ENCODE measurements at places on chromosomes 3 and 15.

GRCh38 chr15:68348081-68348480 is 70.5 kb downstream of the FEM1B start:
- no peak for DNase-seq

DNA sequence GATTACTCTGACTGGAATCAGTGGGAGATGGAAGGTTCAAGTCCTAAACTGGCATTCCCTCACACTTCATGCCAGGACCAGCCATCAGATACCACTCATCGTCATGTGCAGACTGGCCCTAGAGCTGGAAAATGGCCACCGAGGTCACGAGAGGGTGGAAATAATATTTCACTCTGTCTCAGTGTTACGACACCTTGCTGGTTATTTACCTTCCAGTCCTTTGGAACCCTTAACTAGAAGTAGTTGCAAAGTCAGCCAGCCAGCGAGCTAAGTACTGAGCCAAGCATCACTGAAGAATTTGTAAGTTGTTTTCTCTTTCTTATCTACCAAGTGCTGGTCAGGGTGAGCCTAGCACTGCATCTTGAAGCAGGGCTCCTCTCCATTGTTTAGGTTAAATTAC is 309.9 kb upstream of the RASGRP1 start:
- no peak for DNase-seq

- DNase-seq = no peak
These were observed 68.2 kb downstream of the EFCAB12 start for GRCh38 chr3:129360171-129360611.

DNA sequence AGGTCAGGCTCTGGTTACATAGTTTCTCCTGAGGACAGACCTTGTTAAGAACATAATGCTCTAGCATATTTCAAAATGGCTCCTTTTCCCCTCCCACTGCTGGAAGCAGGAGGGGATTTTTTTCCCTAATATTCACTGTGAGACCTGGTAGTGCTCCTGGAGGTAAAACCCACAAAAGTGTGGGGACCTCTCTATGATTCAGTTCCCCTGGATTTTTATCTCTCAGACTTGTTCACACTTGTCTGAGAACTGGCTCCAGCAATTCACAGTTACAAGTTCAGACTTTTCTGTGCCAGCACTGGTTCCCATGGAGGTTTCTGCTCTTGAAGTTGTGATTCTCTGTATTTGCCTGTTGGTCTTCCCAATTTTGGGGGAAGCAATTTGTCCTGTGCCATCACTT is 36.3 kb upstream of the PCOLCE2 start:
- no peak for DNase-seq

DNA sequence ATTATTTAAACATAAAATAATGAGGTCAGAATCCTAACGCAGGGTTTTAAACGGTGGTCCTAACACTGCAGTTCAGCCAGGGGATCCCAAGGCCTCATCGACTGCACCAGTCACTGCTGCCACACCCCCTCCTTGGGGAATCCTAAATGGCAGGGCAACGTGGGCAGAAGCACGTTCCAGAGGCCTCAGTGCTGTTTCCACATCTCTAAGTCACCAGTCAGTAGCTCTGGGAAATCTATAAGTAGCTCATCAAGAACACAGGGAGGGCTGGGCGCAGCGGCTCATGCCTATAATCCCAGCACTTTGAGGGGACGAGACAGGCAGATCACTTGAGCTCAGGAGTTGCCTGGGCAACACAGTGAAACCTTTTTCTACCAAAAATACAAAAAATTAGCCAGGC is 47.5 kb downstream of the PRTG start:
- DNase-seq = no peak

- DNase-seq = no peak
These were observed 25.6 kb downstream of the CCDC33 start for GRCh38 chr15:74261685-74262084.

DNA sequence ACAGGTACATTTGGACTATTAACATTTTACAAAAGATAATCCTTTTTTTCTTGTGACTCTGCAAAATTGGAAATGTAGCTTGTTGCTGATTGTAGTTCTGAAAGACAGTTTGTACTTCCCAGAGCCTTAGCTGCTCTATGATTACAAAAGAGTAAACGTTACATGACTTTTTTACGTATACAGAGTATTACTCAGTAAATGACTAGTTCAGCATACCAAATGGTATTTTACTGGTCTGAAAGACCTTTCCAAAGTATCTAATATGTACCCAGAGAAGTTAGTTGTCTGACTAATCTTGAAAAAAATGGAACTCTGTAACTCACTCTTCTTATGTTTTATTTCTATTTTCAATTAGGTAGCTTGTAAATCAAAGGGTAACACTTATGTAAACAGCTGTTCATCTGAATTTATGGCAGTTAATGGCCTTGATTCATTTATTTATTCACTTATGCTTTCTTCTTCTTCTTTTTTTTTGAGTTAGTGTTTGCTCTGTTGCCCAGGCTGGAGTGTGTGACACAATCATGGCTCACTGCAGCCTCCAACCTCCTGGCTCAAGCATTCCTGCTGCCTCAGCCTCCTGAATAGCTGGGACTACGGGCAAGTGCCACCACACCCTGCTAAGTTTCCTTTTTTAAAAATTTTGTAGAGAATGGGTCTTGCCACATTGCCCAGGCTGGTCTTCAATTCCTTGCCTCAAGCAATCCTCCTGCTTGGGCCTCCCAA is 151.7 kb downstream of the C3orf38 start:
- no peak for DNase-seq

- no peak for DNase-seq
These were observed 264.4 kb downstream of the TIGIT start for GRCh38 chr3:114558271-114558670.

GRCh38 chr15:38164061-38164460 is 88.6 kb upstream of the SPRED1 start:
- DNase-seq = no peak

- DNase-seq = no peak
These were observed 414.8 kb downstream of the LPP start for GRCh38 chr3:188568736-188569135.

- DNase-seq = no peak
These were observed 19.7 kb downstream of the ALPK3 start for GRCh38 chr15:84836844-84837243.

DNA sequence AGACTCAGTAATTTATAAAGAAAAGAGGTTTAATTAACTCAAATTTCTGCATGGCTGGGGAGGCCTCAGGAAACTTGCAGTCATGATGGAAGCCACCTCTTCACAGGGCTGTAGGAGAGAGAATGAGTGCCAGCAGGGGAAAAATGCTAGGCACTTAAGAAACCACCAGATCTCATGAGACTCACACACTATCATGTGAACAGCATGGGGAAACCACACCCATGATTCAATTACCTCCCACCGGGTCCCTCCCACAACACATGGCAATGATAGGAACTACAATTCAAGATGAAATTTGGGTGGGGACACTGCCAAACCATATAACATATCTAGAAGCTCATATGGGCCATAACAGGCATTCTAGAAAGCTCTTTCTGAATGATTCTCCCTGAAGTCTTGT is 190.3 kb downstream of the WNT5A start:
- DNase-seq = no peak

DNA sequence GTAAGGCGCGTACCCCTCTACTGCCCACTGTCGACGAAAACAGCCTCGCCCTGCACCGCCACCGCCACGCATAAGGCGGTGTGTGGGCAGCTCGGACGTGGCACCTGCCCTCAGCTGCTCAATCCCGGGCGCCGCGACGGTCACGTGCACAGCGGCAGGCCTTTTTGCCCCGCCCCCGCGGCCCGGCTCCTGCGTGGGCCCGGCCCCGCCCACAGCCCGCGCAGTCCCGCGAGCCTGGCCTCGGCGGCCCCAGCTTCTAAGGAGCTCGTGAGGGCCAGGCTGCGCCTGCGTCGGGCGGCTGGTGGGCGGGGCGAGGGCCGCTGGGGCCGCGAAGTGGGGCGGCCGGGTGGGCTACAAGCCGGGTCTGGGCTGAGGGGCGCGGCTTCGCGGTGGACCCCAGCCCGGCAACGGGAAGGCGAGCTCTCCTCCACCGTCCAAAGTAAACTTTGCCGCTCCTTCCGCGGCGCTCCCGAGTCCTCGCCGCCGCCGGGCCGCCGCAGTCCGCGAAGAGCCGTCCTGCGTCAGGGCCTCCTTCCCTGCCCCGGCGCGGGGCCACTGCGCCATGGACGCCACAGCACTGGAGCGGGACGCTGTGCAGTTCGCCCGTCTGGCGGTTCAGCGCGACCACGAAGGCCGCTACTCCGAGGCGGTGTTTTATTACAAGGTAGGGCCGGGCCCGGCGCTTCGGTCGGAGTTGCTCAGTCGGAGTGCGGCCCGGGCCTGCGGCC is at the start of gene CAPN7:
TSS of gene CAPN7 (plus strand) at position 313 of the 728 bp plus-strand sequence. CDS start at position 563, 250 bp downstream.
- peak; percentile 85 for DNase-seq

DNA sequence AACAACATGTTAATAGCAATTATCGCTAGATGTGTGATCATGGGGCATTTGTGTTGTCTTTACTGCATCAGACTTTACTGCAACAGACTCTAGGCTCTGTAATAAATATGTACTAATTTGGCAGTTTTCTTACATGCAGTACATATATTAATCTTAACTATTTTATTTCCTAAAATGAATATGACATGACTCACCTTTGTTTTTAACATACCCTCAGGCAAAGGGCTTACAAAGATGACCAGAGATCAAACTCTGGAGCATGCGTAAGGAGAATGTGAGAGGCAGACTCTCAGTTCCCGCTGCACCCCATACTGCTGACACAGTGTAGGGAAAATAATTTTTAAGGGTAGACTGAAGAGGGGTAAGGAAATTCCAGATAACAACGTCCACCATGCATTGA is 7.2 kb upstream of the FAM174B start:
- DNase-seq = no peak

GRCh38 chr3:103048068-103048722 is 613.4 kb downstream of the ZPLD1 start:
- no peak for DNase-seq

DNA sequence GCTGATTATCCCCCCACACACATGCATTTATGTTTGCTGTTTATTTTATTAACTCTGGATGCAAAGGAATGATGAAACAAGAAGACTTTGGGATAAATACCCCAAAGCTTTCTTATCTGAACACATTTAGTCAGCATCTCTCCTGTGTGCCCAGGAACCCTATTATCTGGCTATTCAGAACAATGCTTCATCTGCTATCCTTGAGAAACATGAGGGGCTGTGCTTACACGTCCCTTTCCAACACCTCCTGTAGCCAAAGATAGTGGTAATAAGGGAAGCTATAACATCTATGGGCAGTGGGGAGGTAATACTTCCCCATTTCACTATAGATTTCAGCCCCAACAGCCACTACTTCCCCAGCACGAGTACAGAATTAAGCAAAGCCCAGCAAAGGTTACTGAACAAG is 94.7 kb downstream of the SSR3 start:
- DNase-seq = no peak

DNA sequence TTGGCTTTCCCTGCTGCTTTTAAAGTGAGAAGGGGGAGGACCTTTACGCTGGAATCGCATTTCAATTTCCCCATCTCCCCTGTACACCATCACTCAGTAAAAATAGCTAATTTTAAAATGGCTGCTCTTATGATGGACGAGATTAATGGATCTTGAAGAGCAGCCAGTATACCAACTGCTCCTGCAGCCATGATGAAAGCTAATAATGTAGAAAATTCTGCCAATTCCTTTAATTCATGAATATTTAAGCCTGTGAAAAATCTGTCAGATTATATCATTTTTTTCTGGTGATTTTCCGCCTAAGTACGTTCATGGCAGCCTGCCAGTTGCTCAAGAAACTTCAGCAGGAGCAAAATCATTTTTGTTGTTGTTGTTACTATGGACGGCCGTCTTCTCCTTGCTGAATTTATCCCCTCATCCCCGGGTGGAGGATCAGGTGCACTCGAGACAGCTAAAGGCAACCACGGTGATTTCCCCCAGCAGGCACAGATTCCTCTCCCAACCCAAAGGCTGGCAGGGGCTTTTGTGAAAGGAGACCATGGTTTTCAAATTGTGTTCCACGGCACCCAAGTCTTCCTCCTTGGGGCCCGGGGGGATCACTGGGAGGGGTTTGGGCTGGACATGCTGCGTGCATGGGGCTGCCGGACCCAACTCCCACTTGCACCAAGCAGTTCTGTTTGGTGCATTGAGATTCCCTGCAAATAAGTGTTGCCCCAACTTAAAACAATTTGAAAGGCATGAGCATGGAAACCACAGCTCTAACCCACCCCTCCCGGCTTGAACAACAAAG is 289.6 kb downstream of the UACA start:
- no peak for DNase-seq

DNA sequence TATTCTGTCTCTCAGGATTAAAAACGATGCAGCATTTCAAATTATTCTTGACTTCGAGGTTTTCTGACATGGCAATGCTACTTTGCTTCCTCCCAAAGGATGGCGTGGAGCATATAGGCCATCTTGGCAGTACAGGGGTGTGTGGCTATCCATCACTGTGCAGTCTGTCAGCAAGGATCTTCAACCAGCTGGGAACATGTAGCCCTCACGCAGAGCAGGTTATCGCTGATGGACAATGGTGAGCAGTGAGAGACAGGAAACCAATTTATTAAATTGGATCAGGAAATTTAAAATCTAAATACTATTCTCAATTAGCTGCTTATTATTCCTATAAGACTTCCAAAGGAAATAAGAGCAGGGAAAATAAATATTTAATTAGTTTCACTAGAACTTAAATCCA is 615.3 kb downstream of the OTOL1 start:
- no peak for DNase-seq

Measured in activated naive CD8-positive, alpha-beta T cell treated with anti-CD3 and anti-CD28 coated beads, Interleukin-2, amount 50 U/mL, for 16 hours (primary cell).